Keratinocyte (primary cell): ENCODE measurements at places on chromosomes 4 and X.

- no peak for DNase-seq
Observed at GRCh38 chr4:150679765-150680343, 97.9 kb downstream of the MAB21L2 start.

DNA sequence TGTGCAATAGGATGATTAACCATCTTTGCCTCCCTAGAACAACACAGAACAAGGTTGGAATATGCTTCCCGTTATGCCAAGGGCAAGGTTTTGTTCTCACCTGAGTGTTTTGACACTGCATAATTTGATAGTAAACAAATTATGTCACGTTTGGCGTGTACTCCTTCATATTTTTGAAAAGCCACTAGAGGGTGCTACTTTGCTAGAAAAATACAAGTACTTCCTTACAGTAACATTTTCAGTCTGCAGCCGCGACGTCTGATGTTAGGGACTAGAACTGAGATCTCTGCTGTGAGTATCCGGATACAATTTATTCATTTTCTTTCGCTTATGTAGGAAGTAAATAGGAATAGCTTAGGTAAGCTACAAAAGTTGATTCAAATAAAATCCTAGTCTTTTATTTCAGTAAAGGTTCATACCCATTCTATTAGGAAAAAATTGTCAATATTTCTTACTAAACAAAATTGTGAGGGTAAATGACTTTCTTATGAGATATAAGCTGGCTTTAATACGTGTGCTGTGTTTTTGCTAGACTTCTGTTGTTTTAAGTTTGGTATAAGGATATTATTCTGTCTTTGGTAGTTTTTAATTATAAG, 181.1 kb upstream of the WDFY3 start:
- no peak for DNase-seq

DNA sequence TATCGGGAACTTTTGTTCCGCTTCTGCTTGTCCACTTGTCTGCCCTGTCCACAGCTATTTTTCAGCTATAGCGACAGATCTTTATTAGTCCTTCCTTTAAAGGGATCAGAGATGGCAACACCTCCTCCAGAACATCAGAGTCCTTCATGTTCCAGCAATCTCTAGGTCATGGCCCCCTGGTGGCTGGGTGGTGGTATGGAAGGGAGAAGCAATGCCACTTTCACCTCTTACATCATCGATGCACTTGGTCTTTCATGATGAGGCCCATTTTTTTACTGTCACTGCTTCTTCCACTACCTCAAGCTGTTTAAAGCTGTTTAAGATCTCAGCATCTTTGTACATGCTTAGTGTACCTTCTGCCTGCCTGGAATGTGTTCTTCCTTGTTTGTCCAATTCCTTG, 106.7 kb downstream of the ARHGAP6 start:
- no peak for DNase-seq

DNA sequence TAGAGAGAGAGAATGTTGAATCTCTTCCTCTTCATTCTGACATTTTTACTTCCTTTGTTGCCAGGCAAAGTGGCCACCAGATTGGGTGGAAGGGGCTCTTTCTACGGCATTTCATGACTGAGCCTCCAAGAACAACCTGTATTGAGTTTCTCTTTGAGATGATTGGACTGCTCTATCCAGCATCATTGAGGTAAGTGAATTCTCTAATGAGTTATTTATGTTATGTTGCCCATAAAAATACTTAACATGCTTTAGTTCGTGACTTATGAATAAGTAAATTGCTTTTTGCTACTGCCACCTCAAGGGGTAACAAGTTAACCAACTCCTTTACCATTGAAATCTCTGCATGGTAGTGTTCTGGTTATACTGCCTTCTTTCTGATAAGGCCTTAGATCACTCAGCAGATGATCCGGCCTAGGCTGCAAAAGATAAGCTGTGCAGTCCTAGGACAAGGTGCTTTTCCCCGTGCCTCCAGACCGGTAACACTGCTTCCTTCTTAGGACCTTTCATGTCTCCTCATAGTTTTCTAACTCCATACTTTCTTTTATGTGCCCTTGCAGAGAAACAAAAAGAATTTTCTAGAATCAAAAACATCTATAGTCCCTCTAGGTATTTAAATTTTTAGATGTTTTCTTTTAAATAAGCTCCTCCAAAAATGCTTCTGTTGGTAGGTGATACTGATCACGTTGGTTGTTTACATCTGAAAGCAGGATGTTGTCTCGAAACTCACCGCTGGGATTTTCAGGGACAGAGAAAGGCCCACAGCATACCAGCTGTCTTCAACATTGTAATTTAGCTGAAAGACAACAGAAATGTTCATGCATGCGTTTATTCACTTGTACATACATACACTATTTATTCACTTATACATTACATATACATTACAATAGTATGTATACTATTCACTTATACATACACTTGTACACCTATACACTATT, 157.1 kb upstream of the RBPJ start:
- no peak for DNase-seq

DNA sequence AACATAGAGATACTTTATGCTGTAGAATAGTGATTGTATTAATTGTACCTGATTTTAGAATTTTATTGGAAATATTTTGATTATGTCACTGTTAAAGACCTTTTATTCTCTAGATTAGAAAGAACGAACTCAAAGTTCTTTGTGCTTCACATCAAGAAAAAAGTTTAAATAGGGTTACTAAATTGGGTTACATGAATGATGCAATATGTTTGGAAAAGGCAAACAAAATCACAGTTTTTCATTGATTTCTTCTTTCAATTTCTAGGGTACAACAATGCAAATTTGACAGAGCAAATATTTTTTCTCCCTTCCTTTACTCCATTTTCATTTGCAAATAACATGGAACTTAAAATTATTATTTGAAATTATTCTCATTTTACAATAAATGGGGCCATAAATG, 24.0 kb upstream of the ANKRD50 start:
- DNase-seq: no peak

DNA sequence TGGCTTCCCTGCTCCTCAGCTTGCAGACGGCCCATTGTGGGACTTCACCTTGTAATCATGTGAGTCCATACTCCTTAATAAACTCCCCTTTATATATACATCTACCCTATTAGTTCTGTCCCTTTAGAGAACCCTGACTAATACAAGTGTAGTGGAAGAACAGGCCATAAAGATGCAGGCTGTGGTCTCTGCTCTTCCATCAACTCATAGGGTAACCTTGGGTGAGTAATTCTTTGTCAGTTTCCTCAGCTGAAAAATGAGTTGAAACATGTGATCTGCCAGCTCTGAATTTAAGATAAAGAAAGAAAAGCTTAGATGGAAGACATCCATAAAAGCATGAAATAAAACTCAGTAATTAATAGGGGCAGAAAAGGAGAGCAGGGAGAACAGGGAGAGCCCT, 103.6 kb downstream of the ENOX2 start:
- DNase-seq: no peak

GRCh38 chr4:8762951-8763735, 108.5 kb downstream of the HMX1 start:
- no peak for DNase-seq

- DNase-seq: no peak
Observed at GRCh38 chr4:76782837-76783236, 115.1 kb downstream of the SOWAHB start.

GRCh38 chr4:75675004-75675531, 1.9 kb upstream of the G3BP2 start:
- no peak for DNase-seq

DNA sequence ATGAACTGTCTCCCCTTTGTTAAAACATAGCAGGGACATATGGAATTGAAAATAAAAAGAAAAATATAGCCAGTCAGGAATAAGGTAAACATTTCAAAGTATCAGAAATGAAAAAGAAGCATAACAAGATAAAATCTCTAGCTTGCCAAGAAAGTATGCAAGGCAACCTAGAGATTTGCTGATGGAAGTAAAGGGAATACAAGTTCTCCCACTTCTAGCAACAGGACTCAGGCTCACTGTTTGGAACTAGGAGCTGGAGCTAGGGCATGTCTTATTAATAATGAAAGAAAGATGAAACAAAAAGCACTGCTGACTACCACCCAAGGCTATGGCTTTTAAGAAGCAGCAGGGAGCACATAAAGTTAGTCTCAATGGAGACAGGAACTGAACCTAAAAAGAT, 18.2 kb downstream of the ANKRD50 start:
- no peak for DNase-seq

GRCh38 chr4:151887031-151887815, 126.4 kb upstream of the GATB start:
- no peak for DNase-seq

DNA sequence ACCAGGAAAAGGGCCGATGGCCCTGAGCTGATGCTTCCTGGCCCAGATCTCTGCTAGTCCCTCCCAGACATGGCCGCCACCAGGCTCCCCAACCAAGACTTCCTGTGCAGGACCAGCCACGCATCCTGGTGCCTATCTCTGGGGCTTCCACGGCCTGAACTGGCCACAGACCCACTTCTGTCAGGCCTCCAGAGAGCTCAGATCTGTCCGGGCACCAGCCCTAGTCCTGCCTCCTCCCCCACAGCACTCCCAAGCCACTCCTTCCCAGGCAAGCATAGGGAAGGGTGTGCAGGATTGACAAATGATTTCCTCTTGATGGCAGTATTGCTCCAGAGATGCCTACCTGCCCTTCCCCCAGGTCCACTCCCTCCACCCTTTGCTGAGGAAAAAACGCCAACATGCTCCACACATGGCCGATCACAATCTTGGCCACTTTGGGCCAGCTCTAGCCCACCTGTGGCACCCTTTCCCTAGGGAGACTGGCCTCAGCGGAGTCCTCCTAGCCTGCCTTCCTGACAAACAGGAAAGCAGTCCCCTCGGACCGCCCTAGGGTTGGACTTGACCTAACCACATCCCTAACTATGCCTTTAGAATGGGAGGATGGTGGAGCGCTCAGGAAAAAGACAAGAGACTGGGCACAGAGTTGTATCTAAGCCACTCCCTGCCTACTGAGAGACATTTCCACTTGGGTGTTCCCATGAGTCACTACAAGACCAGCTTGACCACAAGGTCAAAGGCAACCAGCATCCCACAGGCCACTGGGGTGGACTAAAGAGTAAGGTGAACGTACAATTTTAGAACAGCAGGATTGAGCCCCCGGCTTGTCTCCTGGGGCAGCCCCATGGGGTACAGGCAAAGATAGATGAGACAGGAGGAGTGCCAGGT, 277.5 kb upstream of the AGTR2 start:
- DNase-seq: no peak

- no peak for DNase-seq
Observed at GRCh38 chrX:7889135-7889534, 38.1 kb downstream of the PNPLA4 start.

DNA sequence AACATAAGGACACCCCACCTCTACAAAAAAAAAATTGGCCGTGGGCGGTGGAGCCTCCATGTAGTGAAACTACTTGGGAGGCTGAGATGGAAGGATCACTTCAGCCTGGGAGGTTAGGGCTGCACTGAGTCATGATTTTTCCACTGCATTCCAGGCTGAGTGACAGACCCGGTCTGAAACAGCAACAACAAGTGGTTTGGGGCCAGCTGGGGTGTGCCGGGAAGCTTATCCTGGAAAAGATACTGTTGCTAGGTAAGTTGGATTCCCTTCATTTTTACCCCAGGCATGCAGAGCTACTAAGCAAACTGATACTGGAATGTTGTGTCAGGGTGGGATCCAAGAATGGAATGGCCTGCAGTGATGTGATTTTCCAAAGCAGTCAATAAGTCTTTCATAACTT, 57.0 kb downstream of the XAGE2 start:
- no peak for DNase-seq

GRCh38 chrX:110042496-110042895, 39.6 kb downstream of the TMEM164 start:
- DNase-seq: no peak

GRCh38 chr4:139295206-139295941, 5.9 kb upstream of the NAA15 start:
- peak; percentile 54 for DNase-seq

GRCh38 chr4:25844961-25845712, 17.7 kb downstream of the SEL1L3 start:
- no peak for DNase-seq

- DNase-seq: no peak
Observed at GRCh38 chrX:8235026-8235425, 64.0 kb upstream of the VCX2 start.

DNA sequence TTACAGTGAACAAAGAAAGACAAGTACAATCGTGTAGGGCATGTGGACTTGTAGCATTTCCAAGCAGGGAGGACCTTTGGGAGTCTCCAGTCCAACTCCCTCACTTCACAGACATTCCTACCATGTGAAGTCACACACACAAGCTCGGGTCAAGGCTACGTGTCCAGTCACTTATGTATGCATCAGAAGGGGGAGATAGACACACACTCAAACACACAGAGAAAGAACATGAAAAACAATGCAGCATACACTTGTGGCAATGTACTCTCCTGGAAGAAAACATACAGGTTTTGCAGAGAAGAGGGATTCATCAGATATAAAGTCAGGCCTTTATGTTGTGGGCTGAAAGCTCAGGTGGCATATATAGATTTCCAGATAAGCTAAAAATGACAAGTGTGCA, 136.1 kb upstream of the MID1 start:
- DNase-seq: peak; percentile 53

- DNase-seq: no peak
Observed at GRCh38 chr4:2303121-2303685, 41.3 kb upstream of the MXD4 start.

- DNase-seq: no peak
Observed at GRCh38 chrX:22360129-22360528, 87.4 kb downstream of the CBLL2 start.

- no peak for DNase-seq
Observed at GRCh38 chr4:128386761-128387599, 99.4 kb upstream of the PGRMC2 start.

DNA sequence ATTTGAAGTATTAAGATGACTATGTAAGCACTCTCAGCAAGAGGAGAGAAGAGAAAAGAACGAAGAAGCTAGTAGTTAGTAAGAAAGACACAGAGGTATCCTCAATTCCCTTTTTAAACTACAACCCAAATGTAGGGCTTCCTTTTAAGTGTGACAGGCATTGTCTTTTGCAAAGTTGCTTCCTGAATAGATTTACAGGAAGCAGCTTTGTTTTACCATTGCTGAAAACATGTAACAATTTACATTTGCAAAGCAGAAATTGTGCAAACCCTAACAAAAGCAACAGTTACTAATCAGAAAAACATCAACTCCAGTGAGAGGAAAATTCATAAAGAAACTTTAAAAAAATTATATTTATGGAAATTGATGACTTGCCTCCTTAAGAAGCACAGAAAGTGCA, 96.4 kb downstream of the FAM13A start:
- DNase-seq: no peak

GRCh38 chr4:76558396-76559235, 123.6 kb downstream of the SHROOM3 start:
- DNase-seq: no peak

GRCh38 chr4:121191361-121191760, 27.2 kb upstream of the TNIP3 start:
- no peak for DNase-seq
